ENCODE measurements at places on chromosomes 11 and 22. TPM values are rescaled to one million over a fixed set of nuclear protein-coding genes. Genes with fewer than 3 reads are reported as not detected.

CST6 gene
- not detected for total RNA-seq

SMC1B gene
- total RNA-seq, result 0.53 TPM

MIAT gene
- total RNA-seq, result 72.7 TPM

POU2AF2 gene
- not detected for total RNA-seq

SCN4B gene
- total RNA-seq, result not detected

FOLR2 gene
- total RNA-seq, result not detected
